Psoas muscle (tissue), 8 donors: ENCODE measurements at places on chromosomes 3 and 15. TPM values are rescaled to one million over a fixed set of nuclear protein-coding genes. Genes with fewer than 3 reads are reported as not detected.
A peak's percentile ranks its signal among the peaks of the same experiment; 100 is the strongest.

SNUPN gene
- 20.1 TPM for total RNA-seq

GHRL gene
- total RNA-seq: not detected

PLAAT1 gene
- total RNA-seq: 17.8 TPM

RAD18 gene
- total RNA-seq: 1.3 TPM

MME gene
- total RNA-seq: 40.1 TPM

MYRIP gene
- total RNA-seq: 2.8 TPM

DNA sequence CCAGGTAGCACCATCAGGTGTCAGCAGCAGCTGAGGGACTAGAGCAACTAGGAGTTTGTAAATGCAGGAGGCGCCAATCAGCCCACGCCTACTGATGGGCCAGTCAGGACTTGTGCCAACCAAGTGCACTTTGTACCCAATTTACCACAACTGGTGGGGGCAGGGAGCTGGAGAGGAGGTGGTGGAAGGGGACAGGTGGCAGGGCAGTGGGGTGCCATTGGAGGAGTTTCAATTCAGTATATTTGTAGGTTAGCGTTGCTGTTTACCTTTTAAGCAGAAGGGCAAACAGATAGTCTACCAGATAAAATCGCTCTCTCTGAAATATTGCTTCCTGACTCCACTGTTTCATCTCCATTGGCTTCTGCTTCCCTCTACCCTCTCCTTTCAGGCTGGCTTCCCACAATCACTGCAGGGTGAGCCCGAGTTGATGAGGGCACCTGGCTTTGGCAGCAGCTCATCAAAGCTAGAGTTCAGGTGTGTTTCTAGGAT, 75.7 kb downstream of the TRIM69 start:
- no peak for DNase-seq

DNA sequence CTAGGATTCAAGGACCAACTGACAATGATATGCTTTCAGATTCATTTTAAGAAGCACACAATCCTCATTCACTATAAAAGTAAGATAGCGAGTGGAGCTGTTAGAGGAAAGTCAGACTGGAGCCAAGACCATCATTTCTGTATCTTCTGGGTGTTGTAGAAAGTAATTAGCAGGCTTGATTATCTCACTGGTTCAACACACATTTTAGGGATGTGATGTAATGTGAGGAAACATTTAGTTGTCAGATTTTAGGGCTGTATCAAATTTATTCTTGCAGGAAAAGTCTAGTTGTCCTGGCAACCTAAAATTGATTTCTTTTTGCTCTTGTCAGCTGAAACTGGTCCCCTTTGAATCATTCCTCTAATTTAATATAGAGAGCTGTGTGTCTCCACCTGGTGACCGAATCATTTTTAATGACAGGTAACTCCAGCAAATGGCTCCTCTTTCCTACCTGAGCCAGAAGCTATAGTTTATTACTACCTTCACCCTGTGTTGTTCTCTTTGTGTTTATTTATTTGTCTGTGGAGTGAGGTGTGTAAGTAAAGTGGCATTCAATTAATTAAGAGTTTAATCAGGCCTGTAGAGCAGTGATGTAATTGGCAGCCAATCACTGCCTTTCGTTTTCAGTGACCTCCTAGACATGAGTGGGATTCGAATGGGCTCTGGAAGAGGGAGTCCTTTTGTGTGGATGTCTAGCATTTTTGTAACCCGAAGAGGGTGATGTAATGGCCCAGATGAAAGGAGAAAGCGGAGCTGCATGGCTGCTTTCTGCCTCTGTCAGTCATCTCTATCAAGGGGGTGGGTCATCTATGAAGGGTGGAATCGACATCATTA, 125.8 kb downstream of the LPP start:
- no peak for DNase-seq

DNA sequence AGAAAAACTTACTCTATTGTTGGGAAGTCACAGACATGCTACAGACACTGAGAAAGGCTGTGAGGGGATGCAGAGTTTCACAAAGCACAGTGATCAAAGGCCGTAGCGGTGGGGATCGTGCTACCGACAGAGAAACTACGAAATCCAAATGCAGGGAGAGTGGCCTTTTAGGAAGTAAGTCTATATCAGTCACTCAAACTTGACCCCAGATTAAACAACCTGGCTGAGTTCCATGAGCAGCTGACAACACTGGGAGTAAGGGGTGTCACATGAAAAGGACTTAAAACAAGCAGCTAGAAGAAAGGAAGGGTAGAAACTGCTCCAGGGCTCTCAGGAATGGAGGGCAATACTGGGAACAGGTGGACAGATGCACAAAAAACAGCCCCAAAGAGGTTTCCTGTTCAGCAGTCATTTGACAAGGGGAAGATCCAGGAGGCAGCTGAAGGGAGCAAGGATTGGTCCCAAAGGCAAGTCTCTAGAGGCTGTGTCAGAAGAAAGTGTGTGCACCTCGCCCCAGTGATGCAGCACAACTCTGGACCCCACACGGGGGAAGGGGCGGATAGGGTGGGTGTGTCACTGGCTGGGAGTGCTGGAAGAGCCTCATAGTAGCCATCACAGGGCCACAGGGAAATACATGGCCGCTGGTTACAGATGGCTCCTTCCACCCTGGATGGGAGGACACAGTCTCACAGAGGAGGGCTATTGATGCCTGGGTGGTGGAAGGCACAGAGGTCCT, 20.3 kb upstream of the HDAC11 start:
- DNase-seq: no peak

GRCh38 chr3:131591394-131592014, 88.7 kb upstream of the MRPL3 start:
- DNase-seq: no peak

- no peak for DNase-seq
These were observed 25.1 kb upstream of the CSTA start for GRCh38 chr3:122299872-122300460.

- DNase-seq: peak; percentile 56
These were observed 1.9 kb upstream of the VWA5B2 start for GRCh38 chr3:184227481-184227935.

DNA sequence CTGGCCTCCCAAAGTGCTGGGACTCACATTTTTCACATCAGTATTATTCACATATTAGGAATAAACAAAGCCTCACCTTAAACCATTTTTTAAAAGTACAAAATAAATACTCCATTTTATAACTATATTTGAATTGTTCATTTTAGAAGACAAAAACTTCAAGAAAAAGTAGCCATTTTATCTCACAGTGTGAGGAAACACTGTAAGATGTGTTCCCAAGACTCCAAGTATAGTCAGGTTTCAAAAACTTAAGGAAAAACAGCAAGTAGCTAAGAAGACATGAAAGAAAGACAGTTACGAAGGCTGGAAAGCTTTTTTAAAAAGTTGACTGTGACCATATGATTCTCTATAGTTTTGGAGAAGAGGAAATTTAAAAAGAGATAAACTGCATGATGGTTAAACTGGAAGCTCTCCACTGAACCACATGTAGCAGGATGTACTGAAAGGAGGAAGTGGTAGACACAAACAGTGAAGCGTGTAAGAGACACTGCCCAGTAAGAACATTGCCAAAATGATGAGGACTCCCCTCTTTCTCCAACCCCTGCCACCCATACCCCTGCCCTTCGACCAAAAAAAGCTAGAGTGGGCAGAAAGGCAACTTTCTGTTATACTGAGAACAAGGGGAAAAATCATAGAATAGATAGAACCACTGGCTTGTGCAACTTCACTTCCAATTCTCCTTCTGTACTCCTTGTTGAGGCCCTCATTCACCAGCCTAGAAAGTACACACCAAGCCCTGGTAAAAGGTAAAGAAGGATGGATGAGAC, 6.2 kb upstream of the TMF1 start:
- no peak for DNase-seq

GRCh38 chr15:67186226-67186649, 68.2 kb downstream of the AAGAB start:
- DNase-seq: peak; percentile 79
